ENCODE measurements at places on chromosomes 6 and 20.

GRCh38 chr6:130009146-130009545 lies 9.2 kb upstream of the L3MBTL3 start:
- DNase-seq = no peak

DNA sequence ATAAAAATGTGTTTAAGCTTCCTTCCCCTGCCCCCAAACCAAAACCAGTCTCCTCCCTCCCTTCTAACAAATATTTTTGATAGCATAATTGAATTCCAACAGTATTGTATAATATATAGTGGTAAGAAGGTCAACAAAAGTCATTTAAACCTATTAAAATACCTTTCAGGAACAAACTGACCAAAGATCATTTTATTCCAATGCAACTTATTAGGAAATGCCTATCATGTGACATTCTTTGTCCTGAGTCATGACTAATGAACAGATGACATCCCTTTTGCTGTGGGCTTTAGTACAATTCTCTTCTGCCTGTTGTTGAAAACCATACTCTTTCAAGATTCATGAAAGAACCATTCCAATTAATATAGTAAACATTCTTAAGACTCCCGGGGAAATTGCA lies 51.5 kb upstream of the TRAF3IP2 start:
- no peak for DNase-seq

GRCh38 chr6:40965046-40965445 lies 74.0 kb downstream of the UNC5CL start:
- DNase-seq = no peak

DNA sequence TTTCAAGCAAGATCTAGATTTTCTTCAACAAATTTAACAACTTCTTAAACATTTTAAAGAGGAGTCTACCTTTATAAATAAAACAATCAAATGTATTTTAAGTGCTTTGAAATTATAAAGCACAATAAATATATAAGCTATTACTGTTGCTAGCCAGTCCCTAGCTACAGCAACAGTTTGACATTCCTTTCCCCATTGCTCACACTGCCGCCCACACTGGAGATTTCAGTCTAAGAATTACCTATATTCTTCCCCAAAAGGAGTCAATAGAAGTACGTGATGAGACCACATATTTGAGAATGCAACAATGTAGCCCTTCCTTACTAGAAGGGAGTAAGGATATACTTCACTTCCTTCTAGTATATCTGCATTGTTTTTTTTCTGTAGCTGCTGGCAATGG lies 65.3 kb upstream of the RNF146 start:
- no peak for DNase-seq

GRCh38 chr20:58076405-58076804 lies 152.0 kb downstream of the ANKRD60 start:
- no peak for DNase-seq
